ENCODE measurements at places on chromosomes 16 and 17.
A peak's percentile ranks its signal among the peaks of the same experiment; 100 is the strongest.

DNA sequence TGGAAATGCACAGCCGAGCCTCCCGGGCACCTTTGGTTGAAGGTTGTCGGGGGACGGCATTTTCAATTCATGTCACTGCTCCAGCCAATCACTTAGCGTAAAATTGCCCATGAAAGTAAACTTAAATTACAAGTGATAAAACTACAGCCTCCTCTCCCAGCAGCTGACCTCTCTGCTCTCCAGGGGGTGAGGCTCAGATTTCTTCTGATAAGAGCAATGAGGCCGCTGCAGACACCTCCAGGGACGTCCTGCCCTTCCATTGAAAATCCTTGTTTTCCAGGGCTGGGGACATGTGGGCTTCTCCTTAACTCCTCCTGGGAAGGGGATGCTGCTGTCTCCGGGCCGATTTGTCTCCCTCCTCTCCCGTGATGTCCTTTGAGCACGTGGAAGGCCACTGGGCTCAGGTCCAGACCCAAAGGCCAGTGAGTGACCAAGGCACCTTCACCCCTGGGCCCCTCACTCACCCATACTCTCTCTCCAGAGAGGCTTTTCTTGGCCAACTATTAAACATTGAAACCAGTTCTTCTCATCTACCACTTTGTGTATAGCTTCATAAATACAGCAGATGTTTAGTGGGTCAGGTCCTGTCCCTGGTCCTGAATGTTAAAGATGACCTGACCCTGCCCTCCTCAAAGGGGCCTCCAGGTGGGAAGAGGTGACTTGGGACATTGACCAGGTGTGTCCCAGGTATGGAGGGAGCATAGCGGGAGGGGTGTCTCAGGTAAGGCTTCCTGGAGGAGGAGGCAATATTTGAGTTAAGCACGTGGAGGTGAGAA lies 52.3 kb downstream of the MGAT5B start:
- no peak for DNase-seq

DNA sequence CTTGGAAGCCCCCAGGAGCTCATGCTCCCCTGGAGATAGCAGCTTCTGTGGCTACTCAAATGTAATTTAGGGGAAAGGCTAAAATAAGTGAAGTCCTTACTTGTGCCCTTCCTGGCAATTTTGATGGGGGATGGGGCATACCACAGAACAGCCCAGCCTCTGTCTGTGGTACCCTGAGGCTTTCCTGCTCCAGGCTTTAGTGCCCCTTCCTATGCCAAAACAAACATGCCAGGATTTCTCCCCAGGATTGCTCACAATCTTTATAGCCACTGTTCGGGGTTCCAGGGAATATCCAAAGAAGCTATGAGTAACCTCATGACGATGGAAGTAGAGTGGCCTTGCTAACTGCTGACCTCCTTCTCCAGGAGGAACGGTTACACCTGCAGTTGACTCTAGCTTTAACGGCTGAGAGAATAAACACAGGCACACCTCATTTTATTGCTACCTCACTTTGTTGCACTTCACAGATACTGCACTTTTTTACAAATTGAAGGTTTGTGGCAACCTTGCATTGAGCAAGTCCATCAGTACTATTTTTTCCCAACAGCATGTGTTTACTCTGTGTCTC lies 24.9 kb downstream of the CCL4 start:
- DNase-seq = no peak

GRCh38 chr17:79429864-79430494 lies 180.9 kb downstream of the RBFOX3 start:
- DNase-seq = no peak

GRCh38 chr16:53915452-53916160 lies 211.7 kb downstream of the FTO start:
- no peak for DNase-seq

GRCh38 chr16:53224951-53225533 lies 170.3 kb downstream of the CHD9 start:
- no peak for DNase-seq

GRCh38 chr17:14310605-14311004 lies 9.7 kb downstream of the HS3ST3B1 start:
- no peak for DNase-seq

GRCh38 chr17:30391534-30391933 lies 12.8 kb downstream of the CPD start:
- no peak for DNase-seq

DNA sequence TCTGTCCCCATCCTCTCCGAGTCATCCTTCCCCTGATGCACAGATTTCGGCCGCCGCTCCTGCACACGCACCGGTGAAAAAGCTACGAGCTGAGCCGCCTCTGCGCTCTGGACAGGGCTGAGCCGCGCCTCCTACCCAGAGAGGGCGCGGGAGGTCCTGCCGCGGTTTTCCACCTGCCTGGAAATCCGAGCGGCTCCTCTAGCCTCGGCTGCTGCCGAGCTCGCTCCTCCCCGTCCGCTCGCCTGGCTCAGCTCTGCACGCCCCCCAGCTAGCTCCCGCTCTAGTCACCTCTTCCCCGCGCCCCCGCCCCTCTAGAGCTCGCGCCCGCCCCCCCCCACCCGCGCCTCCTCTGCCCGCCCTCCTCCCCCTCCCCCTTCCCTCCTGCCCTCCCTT lies 198 bp upstream of the SHISA9 start:
- DNase-seq = no peak

- no peak for DNase-seq
Measured at GRCh38 chr16:8892101-8892575, 10.0 kb downstream of the LITAFD start.

DNA sequence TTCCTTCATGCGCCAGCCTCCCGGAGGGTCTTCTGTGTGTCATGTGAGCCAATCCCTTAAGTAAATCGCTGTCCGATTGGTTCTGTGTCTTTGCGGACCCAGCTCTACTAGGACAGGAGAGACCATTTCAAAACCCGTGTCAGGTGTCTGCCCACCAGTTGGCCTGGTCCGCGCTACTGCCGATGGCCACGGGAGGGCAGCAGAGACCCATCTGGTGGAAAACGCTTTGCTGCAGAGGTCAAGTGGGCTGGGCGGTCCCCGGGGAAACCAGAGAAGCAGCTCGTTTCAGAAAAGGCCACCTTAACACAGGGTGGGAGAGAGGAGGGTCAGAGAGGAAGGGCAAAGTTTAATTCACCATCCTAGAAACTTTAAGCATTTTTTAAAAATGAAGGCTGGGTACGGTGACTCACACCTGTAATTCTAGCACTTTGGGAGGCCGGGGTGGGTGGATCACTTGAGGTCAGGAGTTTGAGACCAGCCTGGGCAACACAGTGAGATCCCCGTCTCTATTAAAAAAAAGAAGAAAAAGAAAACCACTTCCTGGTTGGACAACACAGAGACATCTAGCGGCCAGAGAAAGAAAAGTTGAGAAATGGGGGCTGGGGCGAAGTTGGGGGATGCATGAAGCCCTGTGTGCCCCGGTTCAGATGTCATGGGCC lies 2.8 kb upstream of the CIBAR2 start:
- DNase-seq = peak; percentile 85
